ENCODE measurements at places on chromosomes 3 and 15.
A peak's percentile ranks its signal among the peaks of the same experiment; 100 is the strongest.

- DNase-seq = no peak
These were observed 74.9 kb upstream of the NDN start for GRCh38 chr15:23762026-23762425.

GRCh38 chr15:39474657-39475056, 106.2 kb upstream of the THBS1 start:
- DNase-seq = no peak

DNA sequence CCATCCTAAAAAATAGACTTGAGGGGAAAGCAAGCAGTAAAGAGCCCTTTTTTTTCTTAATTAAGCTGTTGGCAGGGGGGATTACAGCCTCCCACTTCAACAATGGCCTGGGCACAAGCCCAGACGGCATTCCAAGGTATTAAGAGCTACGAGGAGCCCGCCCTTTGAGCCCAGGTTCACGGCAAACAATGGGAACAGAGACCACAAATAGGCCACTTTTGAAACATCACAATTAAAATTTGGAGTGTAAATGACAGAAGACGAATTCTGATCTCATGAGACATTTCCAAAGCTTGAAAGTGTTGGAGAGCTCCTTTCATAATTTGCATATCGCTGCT, 8.9 kb downstream of the CHSY1 start:
- DNase-seq = no peak

- DNase-seq = no peak
These were observed 1250.1 kb downstream of the ZPLD1 start for GRCh38 chr3:103684904-103685303.

GRCh38 chr15:52717481-52717880, 38.3 kb upstream of the ATOSA start:
- DNase-seq = peak; percentile 69

DNA sequence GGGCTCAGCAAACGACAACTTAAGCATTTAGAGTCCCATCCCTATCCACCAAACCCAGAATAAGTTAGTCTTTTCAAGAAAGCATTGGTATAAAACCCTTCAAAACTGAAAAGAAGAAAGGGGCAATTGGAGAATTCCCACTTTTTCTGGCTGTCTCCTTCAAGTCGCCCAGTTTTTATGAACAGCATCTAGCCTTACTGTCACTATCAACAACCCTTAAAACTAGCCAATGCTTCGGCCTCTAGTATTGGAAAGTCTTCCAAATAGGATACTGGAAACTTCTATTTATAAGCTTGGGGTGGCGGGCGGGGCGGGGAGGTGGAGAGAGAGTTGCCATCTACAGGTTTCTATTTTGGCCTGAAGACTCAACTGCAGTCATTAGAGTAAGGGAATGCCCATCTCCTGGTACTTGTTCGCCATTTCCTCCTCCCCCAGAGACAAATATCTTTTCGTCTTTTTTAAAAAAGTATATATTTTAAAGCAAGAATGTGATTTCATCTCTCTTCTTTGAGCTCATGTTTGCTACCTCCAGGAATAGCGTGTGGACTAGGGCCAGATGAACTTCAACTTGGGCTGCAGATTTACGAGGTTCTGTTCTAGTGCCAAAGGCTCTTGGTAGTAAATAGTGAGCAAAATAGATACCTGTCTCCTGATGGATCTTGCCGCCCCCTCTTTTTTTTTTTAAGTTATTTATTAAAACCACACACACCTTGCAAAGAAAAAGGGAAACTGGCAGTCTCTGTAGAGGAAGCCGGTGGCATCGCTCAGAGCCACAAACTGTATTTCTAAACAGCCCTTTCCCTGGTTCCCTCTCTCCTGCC, 2.7 kb downstream of the BCL6 start:
- DNase-seq = peak; percentile 56

GRCh38 chr3:188338086-188338485, 184.1 kb downstream of the LPP start:
- DNase-seq = no peak

DNA sequence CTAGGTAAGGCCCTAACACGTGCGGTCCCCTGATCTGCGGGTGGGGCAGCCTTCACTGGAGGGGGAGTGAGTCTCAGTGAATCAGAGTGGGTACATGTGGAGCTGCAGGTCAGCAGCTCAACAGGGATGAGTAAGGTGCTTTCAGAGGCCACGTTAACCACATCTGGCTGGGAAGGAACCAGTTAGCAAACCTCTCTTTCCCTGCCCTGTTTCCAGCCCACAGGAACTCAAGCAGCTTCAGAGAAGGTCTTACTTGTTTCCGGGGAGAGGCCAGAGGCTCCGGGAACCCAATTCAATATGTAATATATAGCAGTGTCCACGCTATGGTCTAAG, 175.3 kb downstream of the XXYLT1 start:
- no peak for DNase-seq

- DNase-seq = no peak
These were observed 25.1 kb downstream of the RLBP1 start for GRCh38 chr15:89196241-89196640.

DNA sequence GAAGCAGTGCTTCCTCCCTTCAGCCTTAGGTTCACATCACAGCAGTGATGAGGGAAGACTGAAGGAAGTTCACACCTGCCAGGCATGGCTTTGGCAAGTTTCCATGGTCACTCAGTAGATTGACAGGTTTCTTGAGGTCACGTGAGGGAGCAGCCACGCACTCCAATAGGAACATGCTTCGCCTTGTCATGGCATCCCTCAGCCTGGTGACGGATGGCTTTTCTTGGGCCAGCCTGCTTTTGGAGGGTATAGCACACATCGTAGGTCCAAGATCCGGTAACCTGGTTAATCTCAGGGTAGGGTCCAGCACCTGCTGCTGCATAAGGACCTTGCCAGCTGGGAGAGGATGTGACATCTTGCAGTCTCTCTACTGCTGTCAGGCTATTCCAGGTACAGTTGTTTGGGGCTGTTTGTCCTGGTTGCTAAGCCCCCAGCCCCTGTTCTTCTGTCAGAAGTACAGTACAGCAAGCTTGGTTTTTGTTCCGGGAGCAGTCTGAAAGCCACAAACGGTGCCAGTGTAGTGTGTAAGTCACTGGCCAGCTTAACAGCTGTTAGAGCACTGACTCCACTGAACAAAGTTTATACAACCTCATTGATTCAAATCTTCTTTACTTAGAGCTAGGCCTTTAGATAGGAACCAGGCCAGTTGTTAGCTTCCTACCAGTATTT, 42.3 kb downstream of the PSMD6 start:
- no peak for DNase-seq
